ENCODE measurements at places on chromosomes 3 and 15.

- no peak for DNase-seq
Measured at GRCh38 chr3:187942658-187943241, 197.5 kb upstream of the BCL6 start.

DNA sequence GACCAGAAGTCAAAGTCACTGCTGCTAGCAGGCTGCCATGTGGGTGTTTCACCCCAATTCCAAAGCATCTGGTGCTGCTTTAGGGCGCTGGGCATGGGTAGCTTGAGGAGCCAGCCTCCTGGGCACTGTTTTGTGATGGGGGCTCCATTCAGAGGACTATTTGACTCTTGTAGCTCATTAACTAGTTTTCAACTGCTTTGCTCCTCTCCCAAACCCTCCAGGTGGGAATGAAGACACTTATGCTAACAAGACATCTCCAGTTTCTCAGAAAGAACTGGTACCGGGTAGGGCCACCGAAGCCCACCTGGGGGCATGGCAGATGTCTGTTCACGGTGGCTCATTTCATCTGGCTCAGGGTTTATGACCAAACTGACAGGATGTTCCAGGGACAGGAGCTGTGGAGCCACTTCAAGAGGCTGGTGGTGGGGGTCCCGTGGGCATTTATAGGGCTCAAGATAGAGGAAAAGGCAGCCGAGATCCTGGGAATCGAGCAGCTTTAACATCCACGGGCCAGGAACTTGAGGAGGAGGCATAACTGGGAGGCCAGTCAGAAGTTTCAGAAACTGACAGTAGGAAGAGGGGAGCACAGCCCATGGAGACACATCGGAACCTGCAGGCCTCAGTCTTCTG is 17.7 kb downstream of the AMOTL2 start:
- no peak for DNase-seq

DNA sequence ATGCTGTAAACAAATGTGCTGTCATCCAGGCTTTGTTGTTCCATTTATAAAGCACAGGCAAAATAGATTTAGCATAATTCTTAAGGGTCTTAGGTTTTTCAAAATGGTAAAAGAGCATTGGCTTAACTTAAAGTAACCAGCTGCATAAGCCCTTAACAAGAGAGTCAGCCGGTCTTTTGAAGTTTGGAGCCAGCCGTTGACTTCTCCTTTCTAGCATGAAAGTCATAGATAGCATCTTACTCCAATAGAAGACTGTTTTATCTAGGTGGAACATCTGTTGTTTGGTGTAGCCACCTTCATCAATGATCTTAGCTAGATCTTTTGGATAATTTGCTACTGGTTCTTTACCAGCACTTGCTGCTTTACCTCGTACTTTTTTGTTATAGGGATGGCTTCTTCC is 297.5 kb upstream of the DCBLD2 start:
- no peak for DNase-seq

DNA sequence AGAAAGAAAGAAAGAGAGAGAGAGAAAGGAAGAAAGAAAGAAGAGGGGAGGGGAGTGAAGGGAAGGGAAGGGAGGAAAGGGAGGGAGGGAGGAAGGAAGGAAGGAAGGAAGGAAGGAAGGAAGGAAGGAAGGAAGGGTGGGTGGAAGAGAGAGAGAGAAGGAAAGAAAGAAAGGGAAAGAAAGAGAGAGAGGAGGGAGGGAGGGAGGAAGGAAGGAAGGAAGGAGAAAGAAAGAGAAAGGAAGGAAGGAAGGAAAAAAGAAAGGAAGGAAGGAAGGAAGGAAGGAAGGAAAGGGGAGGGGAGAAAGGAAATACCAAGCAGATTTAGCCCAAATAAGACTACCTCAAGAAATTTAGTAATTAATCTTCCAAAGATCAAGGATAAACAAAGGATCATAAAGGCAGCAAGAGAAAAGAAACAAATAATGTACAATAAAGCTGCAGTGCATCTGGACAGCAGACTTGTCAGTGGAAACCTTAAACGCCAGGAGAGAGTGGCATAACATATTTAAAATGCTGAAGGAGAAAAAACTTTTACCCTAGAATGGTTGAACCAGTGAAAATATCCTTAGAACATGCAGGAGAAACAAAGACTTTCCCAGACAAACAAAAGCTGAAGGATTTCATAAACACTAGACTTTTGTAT is 427.6 kb downstream of the TBL1XR1 start:
- DNase-seq: no peak

- no peak for DNase-seq
Measured at GRCh38 chr3:31996195-31996594, 14.6 kb downstream of the ZNF860 start.
